ENCODE measurements at places on chromosomes 2 and 18. TPM values are rescaled to one million over a fixed set of nuclear protein-coding genes. Genes with fewer than 3 reads are reported as not detected.

Gene VWC2L
- polyA plus RNA-seq = 0.13 TPM

Gene FOXD4L1
- polyA plus RNA-seq = not detected

Gene ADAM23
- polyA plus RNA-seq = 14.5 TPM

GRCh38 chr2:48043746-48044145 lies 137.4 kb upstream of the FBXO11 start:
- no peak for DNase-seq

- DNase-seq = no peak
Measured at GRCh38 chr2:161448431-161448830, 32.3 kb downstream of the TBR1 start.

DNA sequence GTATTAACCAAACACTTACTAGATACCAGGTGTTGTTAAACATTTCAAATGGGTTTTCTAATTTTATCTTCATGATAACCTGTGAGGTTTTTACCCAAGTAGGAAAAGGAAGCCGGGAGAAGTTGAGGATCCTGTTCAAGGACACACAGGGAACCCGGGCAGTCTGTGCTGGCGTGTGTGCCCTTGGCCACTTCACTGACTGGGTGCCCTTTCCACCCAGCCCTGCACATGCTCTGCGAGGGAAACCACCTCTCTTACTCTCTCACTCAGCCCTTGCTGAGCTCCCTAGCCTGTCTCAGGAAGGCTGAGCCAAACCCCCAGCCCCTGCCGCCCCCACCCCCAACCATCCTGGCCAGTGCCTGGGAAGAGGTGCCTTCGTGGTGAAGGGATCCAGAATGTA lies 51.8 kb downstream of the TEX44 start:
- no peak for DNase-seq

GRCh38 chr18:12410081-12410481 lies 2.4 kb downstream of the PRELID3A start:
- DNase-seq = no peak

GRCh38 chr2:96345438-96345837 lies 9.9 kb downstream of the NCAPH start:
- no peak for DNase-seq

DNA sequence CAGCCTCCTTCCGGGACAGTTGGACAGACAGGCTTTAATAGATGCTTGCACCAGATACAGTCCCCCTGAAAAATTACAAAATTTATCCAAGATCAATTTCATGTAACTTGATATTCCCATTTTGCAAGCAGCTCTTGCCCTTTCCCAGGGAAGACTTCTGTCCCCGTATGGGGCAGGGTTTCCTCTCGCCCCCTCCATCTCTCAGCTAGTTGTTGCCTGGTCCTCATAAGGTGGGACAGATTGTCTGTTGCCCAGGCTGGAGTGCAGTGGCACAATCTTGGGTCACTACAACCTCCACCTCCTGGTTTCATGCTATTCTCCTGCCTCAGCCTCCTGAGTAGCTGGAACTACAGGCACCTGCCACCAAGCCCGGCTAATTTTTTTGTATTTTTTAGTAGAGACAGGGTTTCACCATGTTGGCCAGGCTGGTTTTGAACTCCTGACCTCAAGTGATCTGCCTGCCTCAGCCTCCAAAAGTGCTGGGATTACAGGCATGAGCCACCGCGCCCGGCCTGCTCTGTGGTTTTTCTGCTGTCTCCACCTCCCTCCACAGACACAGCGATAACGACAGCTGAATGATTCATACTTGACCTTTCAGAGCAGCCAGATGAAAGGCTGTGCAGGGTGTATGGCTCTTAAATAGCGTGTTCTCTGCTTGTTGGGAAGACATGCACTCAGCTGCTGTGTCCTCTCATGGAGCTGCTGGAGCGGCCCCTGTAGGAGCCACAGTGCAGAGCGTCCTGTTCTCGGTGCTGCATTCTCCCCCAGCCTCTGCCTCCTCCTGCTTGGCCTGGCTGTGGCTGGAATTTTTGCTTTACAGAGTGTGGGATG lies 61.4 kb downstream of the TTC39C start:
- DNase-seq = peak; percentile 91
